ENCODE measurements at places on chromosomes 1 and 21.

DNA sequence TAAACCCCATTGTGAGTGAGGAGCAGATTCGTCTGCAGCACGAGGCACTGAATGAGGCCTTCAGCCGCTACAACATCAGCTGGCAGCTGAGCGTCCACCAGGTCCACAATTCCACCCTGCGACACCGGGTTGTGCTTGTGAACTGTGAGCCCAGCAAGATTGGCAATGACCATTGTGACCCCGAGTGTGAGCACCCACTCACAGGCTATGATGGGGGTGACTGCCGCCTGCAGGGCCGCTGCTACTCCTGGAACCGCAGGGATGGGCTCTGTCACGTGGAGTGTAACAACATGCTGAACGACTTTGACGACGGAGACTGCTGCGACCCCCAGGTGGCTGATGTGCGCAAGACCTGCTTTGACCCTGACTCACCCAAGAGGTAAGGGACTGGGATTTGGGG is 132.2 kb downstream of the PAPPA2 start:
- DNase-seq = no peak

GRCh38 chr1:170145770-170146676 is at the start of gene NTMT2:
Gene NTMT2 (plus strand): TSS chr1:170145959. CDS start chr1:170146108, 149 bp downstream.
- DNase-seq = no peak

DNA sequence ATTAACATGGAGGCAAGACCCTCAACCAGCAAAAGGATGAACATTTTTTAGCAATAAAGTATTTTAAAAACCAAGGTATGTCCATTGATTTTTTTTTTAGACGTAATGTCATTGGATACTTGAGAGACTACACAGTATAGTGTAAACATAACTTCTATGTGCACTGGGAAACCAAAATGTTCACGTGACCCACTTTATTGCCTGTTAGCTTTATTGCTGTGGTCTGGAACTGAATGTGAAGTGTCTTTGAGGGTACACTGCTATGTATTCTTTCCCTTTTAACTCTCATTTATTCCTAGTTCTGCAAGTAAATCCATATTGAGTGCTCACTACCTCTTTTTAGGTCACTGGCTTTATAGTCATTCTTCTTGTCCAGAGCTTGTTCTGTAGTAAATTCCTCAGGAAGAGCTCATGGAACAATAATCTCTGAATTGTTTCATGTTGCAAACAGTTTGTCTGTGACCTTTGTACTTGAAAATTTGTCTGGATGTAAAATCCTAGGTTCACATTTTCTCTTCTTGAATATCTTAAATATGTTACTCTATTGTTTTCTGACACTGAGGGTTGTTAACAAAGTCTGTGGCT is 20.6 kb downstream of the ABCD3 start:
- no peak for DNase-seq

- DNase-seq = no peak
Measured at GRCh38 chr1:171901245-171901644, 59.9 kb downstream of the DNM3 start.

- DNase-seq = no peak
Measured at GRCh38 chr1:189682591-189682990, 795.1 kb downstream of the BRINP3 start.

DNA sequence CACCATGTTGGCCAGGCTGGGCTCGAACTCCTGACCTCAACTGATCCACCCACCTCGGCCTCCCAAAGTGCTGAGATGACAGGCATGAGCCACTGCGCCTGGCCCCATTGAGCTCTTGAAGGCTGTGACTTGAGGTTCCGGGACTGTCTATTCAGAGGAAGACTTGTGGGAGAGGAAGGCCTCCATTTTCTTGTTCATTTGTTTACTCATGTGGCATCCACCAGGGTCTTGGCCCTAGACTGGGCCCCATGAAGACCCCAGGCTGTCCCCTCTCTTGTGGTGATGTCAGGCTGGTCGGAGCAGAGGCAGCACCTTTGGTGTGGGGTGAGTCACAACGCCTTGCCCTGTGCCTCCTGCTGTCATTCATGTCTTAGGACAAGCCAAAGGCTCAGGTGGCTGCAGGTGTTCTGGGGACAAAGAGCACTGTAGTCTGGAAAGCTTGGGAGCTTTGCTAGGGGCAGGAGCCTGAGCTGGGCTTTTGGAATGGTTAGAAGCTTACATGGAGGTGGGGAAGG is 224.6 kb upstream of the C1orf174 start:
- peak; percentile 2 for DNase-seq

GRCh38 chr1:227904541-227905335 is 43.0 kb downstream of the WNT9A start:
- DNase-seq = no peak

GRCh38 chr1:12196641-12197482 is 30.1 kb downstream of the TNFRSF1B start:
- no peak for DNase-seq

DNA sequence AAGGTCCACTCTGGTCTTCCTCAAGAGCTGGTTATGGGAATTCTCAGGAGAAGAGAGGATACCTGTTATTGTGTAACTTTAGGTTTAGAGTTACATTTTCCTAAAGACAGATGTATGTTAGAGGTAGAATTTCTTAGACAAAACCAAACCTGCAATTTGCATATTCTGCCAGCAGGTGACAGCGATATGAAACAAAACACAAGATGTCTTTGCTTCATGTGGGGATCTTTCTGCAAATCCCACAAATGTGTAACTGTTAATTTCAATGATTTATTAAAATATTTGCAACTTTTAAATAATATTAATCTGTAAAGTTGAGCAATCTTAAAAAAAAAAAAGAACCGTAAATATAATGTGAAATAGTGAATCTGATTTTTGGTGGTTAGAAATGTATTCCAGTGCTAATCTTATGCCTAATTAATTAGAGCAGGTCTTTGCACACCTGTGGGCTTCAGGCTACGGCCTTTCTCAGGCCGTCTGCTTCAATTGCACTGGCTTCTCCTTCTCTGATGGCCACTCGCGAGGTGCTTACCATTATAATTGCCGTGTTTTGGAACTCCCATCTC is 33.4 kb downstream of the FAM78B start:
- no peak for DNase-seq

- DNase-seq = no peak
Measured at GRCh38 chr21:44271558-44272283, 10.0 kb upstream of the DNMT3L start.

All from activated naive CD8-positive, alpha-beta T cell treated with anti-CD3 and anti-CD28 coated beads, Interleukin-2, amount 10 ng/mL, durations not matched to agents 7 days and 5 days (primary cell).